ENCODE measurements at places on chromosomes 5 and 9.

DNA sequence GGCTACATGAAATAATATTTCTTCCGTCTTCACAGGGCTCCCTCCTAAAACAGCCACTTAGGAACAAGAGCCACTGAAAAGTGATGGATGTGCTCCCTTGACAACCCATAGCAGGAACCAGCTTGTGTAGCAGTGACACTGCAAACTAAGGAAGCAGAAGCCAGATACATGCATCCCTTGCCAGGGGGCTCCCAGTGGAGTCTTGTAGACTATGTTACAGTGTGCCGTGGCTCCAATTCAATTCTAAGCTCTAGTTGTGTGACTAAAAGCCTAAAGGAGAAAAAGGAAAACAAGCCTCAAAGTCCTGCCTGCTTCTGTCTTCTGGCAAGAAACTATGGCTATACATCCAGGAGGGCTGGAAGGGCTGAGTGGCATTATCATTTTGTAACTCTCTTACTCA, 12.2 kb upstream of the TAF1L start:
- DNase-seq: no peak

DNA sequence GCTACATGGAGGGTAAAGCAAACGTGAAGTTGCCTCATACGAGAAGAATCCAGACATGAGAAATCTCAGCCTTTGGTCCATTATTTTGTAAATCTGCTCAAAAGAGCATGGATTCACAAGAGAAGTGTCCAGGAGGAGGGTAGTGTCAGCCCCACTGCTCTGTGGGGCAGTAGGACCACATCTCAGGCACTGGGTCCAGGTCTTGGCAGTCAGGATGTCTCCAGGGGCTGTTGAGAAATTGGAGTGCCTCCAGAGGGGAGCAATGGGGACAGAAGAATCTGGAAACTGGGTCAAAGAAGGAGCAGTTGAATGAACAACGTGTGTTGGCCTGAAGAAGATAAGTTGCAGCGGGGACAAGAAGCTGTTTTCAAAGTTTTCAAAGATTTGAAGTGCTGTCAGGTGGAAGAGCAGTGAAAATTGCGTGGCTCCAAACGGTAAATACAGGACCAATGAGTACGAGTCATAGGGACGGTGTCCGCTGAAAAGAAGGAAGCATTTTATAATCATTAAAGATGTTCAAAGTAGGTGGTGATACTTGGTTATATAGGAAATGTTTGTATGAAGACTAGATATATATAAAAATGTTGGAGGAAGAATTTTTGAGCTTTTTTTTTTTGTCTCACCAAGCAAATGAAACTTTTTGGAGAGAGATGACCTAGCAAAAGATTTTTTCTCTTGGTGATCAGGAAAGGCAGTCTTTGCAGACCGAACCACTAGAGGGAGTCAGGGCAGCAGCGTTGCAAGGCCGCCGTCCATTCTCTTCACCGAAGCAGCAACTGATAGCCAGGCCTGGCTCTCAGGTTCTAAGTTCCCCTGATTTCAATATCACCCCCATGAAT, 57.1 kb upstream of the ZBED3 start:
- DNase-seq: no peak

DNA sequence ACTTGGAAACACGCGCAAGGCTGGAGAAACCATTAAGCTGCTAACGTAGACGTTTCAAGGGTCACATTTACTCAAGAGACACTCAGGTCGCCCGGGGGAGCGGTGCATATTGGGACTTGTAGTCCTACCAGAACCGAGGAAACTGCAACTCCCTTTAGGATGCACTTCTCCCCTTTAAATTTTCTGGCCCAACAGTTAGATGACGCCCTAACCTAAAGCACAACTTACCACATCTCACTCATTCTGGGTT, 384 bp upstream of the DMXL1 start:
- no peak for DNase-seq

- DNase-seq: no peak
Observed at GRCh38 chr5:73686912-73687311, 60.9 kb downstream of the ARHGEF28 start.

- no peak for DNase-seq
Observed at GRCh38 chr5:57895766-57896165, 413.2 kb upstream of the ACTBL2 start.

- no peak for DNase-seq
Observed at GRCh38 chr9:119349351-119349825, 19.8 kb downstream of the BRINP1 start.

GRCh38 chr9:136686794-136687711, at the start of gene AGPAT2:
Gene AGPAT2, minus strand, starts transcription at chr9:136687457. Its CDS starts 100 bp downstream, at chr9:136687357.
- peak; percentile 32 for DNase-seq

DNA sequence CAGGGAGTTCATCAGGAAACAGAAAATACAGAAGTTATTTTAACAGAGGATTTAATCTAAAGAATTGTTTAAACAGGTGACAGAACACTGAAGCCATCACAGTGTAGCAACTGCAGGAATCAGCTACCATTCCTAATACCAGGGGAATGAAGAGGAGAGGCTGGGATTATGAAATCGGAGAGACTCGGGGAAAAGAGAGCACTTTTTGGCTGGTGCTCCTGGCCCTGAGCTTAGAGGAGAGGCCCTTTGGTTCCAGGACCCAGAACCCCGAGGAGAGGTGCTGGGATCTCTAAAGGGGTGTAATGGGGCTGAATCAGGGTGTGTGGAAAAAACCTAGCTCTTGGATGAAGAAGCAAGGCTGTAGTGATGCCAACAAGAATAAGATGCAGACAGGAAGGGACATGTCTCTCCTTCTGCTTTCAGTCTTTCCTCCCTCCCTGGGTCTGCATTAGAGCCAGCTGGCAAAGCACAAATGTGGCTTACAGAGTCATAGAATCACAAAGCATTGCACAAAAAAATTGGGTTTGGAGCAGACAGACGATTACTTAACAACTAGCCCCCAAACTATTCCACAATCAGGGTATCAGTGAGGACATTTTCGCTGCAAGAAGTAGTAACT, 11.6 kb upstream of the SFXN1 start:
- no peak for DNase-seq

- DNase-seq: no peak
Observed at GRCh38 chr9:112532427-112532826, 45.8 kb downstream of the KIAA1958 start.

DNA sequence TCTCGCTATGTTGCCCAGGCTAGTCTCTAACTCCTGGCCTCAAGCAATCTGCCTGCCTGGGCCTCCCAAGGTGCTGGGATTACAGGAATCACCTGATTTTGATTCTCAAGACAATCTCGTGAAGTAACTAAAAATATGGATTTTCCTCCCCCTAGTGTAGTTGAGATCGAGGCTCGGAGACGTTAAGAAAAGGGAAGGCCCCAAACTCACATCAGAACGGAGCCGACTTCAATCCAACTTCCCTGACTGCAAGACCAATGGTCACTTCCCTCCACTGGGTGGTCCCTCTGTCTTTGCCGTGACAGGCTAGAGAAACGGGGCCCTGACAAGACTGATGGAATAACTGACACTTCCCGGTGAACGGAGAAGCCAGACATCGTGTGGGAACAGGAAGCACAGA, 28.3 kb downstream of the BARHL1 start:
- DNase-seq: no peak

GRCh38 chr5:170623576-170624181, 119.9 kb downstream of the KCNIP1 start:
- DNase-seq: no peak

GRCh38 chr5:173327084-173327947, 898 bp downstream of the STC2 start:
- DNase-seq: no peak

DNA sequence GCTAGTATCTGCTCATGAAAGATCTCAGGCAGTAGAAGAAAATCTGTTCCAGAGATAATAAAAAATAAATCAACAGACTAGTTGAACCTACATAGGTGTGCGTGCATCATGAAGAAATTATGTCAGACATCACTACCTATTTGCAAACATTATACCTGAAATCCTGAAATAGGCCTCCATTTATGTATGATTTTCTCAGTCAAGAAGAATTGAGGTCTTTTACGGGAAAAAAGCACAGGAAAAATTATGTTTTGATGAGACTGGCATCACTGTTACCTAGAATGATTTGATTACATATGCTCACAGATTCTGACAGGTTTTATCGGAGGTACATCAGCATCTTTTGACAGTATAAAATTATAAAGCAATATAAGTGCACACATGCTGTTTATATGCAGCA, 1570.5 kb upstream of the NUDT12 start:
- no peak for DNase-seq

DNA sequence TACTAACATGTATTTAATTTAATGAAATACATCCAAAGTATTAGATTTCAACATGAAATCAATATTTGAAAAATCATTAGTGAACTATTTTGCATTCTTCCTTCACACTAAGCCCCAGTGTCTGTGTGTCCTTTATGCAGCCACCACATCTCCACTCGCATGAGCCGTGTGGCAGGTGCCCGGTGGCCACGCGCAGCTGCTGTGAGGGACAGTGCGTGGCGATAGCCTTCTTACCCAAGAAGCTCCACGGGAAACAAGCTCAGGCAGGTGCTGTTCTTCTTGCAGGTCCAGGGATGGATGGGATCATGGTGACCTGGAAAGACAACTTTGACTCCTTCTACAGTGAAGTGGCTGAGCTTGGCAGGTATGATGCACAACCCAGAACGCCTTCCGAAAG, 79.3 kb upstream of the OTULINL start:
- DNase-seq: no peak
